ENCODE measurements at places on chromosomes 7 and 10.

GRCh38 chr7:108051454-108051853 is 48.5 kb upstream of the LAMB1 start:
- no peak for DNase-seq

DNA sequence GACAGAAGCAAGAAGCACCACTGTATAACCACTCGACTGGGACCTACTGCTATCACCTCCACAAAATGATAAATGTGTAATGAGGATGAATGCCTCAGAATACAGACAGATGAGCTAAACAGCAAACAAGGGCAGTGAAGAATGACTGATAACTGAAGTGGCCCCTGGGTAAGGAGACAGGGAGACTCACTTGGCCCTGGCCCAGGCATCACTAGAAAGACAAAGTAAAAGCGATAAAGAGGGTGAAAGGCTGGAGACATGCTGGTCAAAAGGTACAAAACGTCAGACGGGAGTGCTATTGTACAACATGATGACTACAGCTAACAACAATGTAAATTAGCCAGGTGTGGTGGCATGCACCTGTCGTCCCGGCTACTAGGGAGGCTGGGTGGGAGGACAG is 27.8 kb upstream of the APBB1IP start:
- DNase-seq, result no peak

- no peak for DNase-seq
These were observed 26.6 kb downstream of the ESYT2 start for GRCh38 chr7:158802535-158803366.

GRCh38 chr10:96229568-96230030 is 41.8 kb downstream of the BLNK start:
- DNase-seq, result peak; percentile 24

- no peak for DNase-seq
These were observed 118.1 kb downstream of the ARL4A start for GRCh38 chr7:12805518-12805928.

- DNase-seq, result no peak
These were observed 32.6 kb downstream of the VSTM4 start for GRCh38 chr10:49082766-49083165.

DNA sequence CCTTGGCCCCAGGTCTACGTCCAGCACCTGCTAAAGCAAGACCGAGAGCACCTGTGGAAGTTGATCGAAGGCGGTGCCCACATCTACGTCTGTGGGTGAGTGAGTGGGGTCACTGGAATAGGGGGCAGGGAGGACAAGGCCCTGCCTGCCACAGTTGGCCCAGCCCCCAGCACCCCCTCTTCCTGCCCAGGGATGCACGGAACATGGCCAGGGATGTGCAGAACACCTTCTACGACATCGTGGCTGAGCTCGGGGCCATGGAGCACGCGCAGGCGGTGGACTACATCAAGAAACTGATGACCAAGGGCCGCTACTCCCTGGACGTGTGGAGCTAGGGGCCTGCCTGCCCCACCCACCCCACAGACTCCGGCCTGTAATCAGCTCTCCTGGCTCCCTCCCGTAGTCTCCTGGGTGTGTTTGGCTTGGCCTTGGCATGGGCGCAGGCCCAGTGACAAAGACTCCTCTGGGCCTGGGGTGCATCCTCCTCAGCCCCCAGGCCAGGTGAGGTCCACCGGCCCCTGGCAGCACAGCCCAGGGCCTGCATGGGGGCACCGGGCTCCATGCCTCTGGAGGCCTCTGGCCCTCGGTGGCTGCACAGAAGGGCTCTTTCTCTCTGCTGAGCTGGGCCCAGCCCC is 8.1 kb downstream of the TMEM120A start:
- no peak for DNase-seq

DNA sequence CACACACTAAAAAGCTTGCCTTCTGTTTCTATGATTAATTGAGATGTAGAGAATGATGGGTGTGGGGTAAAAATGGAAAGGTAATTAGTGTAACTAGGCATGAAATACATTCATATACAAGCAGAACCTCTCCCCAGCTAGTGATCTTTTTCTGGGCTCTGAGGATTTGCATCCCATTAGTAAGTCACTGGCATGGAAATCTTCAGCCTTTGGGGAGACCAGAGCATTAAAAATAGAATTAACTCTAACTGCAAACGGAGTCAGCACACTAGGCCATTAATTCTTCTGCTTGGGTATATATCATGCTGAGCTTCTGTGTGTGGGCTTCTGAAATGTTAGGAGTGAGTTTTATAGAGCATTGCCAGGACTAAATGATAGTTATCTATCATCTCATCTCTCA is 128.9 kb downstream of the HDAC9 start:
- DNase-seq, result no peak

DNA sequence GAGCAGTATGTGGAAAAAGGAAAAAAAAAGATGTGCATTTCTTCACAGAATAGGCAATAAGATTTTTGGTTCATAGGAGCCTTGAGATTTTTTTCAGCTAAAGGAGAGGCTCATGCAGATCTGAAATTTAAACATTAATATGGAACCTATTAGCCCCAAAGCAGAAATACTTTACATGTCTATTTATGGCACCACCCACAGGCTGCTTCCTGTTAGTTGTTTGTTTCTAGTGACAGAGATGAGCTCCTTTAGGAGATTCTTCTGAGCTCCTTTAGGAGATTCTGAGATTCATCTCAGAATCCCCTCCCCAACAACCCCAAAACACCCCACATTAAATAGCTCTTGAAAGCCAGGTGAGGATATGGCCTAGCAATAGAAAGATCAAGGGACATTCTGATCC is 27.9 kb upstream of the HPS1 start:
- no peak for DNase-seq

GRCh38 chr7:930975-931758 is 23.3 kb downstream of the ADAP1 start:
- no peak for DNase-seq

- DNase-seq, result no peak
These were observed 397.6 kb downstream of the MAGI2 start for GRCh38 chr7:79055722-79056415.

DNA sequence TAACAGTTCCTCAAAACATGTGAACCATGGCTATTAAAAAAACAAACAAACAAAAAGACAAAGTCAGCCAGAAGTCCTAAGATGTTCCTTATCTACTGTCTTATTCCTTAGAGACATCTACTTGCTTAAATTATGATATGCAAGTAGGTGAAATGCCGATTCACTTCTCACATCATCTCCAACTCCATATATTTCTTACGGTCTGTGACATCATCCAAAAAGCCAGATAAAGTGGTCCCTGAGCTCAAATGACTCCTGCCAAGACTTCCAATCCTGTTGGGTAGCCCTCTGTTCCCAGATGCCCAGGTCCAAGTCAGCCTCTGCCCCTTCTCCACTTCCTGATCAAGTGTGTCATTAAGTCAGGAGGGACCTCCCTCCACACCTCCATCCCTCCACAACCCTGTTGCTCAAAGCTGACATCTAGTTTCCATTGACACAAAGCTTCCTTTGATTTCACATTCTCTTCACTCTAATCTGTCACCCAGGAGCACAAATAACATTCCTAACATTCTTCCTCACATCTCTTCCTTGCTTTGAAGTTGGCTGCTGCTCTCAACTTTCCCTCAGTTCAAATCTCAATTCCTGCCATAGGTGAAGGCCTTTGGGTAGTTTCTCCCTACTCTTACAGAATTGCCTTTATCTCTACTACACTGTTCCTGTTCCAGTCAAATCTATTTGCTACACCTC is 56.1 kb upstream of the PDLIM1 start:
- DNase-seq, result no peak
